Stimulated activated CD8-positive, alpha-beta memory T cell treated with anti-CD3 and anti-CD28 coated beads, Interleukin-4, amount 100 ng/mL, for 1 hour (primary cell): ENCODE measurements at places on chromosomes 7 and 10.

DNA sequence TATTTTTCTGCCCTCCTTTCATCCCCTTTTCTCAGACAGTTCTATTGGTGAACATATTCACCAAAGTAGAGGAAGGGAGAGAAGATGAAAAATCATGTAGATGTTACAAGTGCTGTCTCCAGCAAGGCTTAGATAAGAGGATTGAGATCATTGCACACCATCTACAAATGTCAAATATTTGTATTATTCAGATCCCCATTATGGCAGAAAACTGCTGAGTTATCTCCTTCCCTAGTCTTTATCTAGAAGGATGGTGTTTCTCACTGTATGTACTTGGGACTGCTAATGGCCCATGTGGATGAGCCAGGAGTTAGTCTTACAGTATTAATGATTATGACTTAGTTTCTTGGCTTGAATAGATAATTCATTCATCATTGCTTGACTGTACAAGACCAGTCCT, 147.2 kb upstream of the EEPD1 start:
- DNase-seq, result no peak

DNA sequence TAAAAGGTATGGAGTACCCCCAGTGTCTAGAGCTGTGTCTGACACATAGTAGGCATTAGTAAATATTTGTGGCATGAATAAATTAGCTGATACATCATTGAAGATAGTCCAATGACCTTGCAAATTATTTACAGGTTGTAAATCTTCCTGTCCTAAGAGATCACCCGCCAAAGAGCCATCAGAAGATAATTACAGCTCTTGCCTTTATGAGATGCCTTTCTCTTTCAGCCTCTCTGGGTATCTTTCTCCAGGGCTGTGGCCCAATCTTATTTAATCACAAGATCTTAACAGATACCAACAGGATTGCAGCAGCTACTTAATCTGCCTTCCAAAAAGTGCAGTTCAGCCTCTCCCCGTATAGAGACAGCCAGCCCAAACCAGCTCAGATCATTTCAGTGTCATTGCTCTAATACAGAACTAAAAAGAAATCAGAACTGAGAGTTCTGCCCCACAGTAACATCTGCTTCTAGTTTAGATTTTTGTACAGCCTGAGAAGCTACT, 41.5 kb downstream of the MYOF start:
- DNase-seq, result no peak

DNA sequence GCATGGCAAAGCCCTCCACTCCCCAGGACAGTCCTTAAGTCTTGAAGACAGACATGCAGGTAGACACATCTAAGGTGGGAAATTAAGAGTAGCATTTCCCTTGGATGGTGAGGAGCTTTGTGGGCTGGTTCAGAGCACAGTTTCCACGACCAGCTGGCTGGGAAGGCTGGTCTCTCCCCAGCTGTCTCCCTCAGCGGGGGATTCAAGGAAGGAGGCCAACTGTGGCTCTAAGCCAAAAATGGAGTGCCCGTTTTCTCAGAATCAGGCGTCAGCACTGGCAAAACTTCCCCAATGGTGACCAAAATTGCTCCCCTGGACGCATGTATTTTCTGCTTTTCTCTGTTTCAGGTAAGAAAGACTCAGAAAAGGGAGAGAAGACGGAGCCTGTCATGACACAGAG, 230.6 kb upstream of the FZD8 start:
- no peak for DNase-seq

DNA sequence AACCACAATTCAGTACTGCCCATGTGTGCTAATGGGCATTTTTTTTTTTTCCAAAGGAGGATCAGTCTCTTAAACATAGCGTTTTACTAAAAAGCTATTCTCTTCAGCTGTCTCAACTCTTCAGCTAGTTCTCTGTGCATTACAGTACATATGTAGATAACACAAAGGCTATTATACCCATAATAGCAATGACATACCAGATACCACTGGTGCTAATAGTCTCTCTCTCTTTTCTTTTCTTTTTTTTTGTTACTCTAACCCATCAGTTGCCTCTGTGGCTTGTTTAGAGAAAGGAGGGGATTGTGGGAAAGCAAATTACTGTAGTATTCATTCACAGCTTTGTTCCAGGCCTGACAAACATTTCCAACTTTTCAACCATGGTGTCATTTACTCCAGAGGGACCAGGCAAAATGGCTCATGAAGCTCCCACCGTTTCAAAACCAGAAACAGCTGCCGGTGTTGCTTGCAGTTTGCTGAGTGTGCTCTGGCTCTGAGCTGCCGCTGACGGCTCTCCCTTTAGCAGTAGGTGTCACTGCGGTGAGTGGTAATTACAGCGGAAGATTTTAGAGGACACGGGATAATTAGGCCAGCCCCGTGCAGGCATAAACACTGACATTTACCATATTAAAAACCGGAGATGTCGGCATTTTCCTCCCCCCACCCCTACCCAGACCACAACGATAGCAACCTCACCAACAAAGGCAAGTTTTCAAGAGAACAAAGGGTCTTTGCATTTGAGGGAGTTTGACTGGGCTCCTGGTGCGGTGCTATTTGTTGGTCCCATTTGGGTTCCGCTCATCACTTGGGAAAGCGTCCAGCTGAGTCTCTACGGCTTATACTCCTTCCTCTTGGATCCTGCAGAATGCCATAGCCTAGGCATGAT, 1005.5 kb downstream of the KCNMA1 start:
- DNase-seq, result no peak

- no peak for DNase-seq
These were observed 299.7 kb upstream of the CSTF2T start for GRCh38 chr10:51999096-51999495.

DNA sequence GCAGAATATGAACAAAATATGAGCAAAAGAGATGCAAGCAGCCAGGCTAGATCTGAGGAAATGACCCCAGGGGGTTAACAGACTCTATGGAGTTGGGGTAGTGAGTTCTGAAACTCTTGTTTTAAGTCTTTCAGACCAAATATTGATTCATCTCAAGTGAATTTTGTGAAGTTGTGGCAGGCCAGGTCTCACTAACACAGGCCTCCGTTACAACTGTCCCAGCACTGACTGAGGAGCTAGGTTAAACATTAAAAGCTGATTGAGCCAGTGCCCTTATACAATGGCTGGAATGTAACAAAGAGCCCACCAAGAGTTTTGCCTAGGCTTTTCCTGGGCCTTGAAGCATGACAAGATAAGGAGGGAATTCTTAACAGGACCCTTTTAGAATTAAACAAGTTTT, 192.3 kb upstream of the STK17A start:
- DNase-seq, result no peak

DNA sequence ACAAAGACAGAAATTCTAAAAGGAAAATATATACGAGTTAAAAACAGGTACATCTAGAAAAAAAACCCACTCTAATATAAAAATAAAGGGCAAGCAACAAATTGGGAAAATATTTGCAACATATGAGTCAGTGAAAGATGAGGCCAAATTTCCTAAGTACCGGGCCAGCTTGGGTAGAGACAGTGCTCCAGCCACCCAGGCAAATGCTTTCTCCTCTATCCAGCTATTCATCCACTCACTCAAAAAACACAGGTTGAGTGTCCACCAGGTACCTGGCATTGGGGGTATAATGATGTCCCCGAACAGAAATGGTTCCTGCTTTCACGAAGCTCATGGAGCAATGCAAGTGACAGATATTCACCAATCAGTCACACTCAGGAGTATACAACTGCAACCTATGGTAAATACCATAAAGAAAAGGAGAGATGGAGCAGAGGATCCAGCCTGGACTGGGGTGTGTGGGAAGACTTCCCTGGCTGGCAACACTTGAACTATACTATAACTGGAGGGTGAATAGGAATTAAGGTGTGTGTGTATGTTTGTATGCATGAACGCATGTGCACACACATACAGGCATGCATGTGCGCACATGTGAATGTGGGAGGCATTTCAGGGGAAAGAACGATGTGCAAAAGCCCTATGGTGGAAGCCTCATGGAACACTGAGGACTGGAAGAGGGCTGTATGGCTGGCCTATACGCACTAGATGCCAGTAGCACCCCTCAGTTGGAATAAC, 2.3 kb downstream of the ARHGAP22 start:
- DNase-seq, result no peak

DNA sequence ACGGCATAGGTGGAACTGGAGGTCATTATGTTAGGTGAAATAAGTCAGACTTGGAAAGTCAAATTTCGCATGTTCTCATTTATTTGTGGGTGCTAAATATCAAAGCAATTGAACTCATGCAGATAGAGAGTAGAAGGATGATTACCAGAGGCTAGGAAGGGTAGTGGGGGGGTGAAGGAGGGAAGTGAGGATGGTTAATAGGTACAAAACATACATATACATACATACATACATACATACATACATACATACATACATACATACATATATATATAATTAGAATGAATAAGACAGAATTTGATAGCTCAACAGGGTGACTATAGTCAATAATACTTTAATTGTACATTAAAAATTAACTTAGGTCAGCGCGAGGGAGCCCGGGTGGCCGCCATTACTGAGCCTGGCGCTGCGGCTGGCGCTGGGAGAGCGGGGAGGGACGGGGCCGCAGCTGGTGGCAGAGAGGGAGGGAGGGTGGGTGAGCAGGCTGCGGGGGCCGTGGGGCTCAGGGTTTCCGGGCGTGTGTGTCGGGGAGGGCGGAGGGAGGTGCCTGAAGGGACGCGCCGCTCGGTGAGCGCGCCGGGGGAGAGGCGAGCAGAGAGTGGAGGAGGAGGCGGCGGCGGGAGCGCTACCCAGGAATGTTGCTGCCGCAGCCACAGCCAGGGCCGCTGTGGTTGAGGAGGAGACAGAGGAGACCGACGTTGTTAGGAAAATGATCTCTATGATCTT, 85.8 kb upstream of the EGFR start:
- no peak for DNase-seq

- peak; percentile 81 for DNase-seq
These were observed 98.0 kb upstream of the ZNF722 start for GRCh38 chr7:63900394-63901203.

DNA sequence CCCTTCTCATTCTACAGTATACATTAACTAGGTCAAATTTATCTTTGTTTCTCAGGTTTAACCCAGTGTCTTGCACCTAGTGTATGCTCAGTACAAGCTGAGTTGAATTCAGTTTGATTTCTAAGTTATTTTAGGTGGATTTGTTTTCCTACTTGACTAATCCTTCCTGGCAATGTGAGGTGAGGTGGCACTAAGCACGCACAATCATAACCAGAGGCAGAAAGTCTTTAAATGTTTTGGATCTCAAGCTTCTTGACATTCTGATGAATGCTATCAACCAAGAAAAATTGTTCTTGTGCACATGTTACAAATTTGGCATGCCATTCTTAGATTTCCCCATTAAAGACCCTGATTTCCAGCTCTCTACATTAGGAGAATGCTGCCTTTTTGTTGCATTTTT, 3.2 kb downstream of the BZW2 start:
- DNase-seq, result no peak

- no peak for DNase-seq
These were observed 183.7 kb downstream of the SORCS1 start for GRCh38 chr10:106980495-106981451.

- DNase-seq, result no peak
These were observed 90.8 kb downstream of the OTUD1 start for GRCh38 chr10:23529625-23530024.

- no peak for DNase-seq
These were observed 94.0 kb downstream of the GRK5 start for GRCh38 chr10:119301397-119301796.

- no peak for DNase-seq
These were observed 77.9 kb downstream of the ZMIZ1 start for GRCh38 chr10:79146611-79147130.

- no peak for DNase-seq
These were observed 148.3 kb upstream of the PRPS1L1 start for GRCh38 chr7:18175801-18176450.

DNA sequence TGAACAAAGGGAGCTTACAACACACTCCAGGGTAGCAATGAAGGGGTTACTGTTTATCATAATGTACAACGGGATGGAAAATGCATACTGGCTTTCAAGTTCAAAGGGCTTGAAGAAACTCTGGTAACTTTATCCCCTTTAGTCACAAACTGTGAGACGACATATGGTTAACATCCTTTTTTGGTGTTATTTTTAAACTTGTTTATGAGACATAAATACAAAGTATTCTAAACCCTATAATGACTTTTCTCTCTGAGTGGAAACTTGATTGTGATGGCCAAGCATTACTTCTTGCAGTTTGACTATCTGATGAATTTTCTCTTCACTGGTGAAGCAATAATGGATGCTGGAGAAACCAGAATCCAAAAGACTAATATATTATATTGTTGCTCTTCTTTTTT, 62.0 kb upstream of the SEMA3A start:
- no peak for DNase-seq

DNA sequence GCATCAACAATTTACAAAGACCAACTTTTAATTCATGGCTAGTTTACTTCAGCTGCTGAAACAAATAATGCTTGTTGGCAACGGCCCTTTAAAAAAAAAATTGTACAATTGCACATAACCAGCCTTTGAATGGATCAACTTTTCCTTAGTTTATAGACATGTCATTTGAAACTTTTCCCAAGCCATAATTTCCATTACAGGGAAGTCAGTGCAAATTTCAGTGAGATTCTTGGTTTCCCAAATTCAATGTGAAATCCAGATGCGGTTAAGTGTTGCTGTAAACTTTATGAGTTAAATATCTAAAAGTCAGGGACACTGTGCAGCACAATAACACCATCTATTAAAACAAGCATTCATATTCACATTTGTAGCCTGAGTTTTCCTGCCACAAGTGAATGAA, 182.2 kb downstream of the JAZF1 start:
- DNase-seq, result no peak

DNA sequence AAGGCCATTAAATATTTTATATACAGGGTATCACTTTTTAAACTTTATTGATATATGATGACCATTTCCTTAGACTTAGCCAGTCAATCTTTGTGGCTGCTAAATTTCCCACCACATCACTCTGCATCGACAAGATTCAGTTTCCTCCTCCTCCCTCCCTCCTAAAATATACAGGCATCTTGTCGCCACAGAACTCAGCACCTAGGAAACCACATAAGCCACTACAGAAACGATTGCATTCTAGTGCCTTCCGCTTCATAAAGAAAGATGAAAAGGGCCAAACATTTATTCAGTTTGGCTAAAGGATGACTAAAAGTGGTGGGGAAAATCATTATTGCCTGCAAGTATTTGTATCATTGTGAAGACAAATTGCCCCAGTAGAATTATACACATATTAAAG, 30.7 kb downstream of the ERCC6 start:
- no peak for DNase-seq

DNA sequence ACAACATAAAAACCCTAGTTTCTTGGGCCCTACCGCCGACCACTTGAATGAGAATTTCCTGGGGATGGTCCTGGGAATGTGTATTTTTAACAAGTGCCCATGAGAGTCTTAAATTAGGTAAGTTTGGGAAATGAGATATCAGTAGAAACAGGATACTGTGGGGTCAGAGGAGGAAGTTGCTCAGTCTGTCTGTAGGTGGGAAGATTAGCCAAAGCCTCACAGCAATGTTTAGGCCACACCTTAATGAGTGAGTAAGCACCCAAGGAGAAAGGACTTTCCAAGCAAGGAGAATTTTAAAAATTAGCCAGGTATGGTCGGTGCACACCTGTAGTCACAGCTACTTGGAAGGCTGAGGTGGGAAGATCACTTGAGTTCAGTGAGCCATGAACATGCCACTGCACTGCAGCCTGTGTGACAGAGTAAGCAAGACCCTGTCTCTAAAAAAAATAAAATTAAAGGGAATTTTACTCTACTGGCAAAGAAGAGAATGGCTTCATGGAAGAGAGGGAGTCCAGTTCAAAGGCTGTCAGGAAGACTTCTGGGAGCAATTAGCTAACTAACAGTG, 31.9 kb downstream of the PAPSS2 start:
- DNase-seq, result no peak
